ENCODE measurements at places on chromosomes 7 and 10.
A peak's percentile ranks its signal among the peaks of the same experiment; 100 is the strongest.

GRCh38 chr10:133378251-133379096 is 588 bp upstream of the PAOX start:
- no peaks in the 10 kb centered on the region for H3K36me3 ChIP-seq
- no peaks in the 10 kb centered on the region for H3K27me3 ChIP-seq
- H3K27ac ChIP-seq: peak overlapping the region; percentile 54

DNA sequence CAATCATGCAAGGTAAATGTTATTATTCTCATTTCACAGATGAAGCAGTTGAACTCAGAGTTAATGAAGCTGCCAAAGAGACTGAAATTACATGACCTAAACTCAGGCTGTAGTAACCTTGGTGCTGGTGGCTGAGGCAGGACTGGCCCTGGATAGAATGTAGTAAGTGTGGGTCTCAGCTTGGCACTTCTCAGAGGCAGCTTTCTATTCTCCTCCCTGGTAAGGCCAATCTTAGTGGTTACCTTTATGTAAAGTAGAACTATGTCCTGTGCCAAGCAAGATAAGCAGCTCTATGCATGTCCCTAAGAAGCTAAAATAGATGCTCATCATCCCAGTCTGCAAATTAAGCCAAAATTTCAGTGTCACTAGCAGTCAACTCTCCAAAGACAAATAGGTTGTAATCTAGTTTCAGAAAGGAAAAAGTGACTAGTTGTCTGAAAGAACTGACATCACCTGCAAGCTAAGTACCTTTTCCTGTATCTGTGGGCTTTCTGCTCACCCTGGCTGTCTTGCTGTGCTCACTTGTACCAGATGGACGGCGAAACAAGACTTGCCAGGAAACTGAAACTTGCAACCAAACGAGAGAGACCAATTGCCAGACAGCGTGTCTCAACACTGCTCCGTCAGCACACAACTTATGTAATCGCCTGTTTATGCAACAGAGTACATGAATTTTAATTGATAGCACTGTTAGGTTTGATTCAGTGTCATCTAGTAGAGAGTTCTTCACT is 43.7 kb downstream of the CH25H start:
- H3K4me3 ChIP-seq: peak overlapping the region; percentile 19
- H3K27ac ChIP-seq: no peak overlapping the region
- H3K27me3 ChIP-seq: no peaks in the 10 kb centered on the region
- H3K4me1 ChIP-seq: no peaks in the 10 kb centered on the region
- no peaks in the 10 kb centered on the region for H3K36me3 ChIP-seq

- no peaks in the 10 kb centered on the region for H3K27me3 ChIP-seq
- no peaks in the 10 kb centered on the region for H3K36me3 ChIP-seq
- no peak overlapping the region for H3K27ac ChIP-seq
These were observed 184.4 kb downstream of the MACC1 start for GRCh38 chr7:20032741-20033140.

DNA sequence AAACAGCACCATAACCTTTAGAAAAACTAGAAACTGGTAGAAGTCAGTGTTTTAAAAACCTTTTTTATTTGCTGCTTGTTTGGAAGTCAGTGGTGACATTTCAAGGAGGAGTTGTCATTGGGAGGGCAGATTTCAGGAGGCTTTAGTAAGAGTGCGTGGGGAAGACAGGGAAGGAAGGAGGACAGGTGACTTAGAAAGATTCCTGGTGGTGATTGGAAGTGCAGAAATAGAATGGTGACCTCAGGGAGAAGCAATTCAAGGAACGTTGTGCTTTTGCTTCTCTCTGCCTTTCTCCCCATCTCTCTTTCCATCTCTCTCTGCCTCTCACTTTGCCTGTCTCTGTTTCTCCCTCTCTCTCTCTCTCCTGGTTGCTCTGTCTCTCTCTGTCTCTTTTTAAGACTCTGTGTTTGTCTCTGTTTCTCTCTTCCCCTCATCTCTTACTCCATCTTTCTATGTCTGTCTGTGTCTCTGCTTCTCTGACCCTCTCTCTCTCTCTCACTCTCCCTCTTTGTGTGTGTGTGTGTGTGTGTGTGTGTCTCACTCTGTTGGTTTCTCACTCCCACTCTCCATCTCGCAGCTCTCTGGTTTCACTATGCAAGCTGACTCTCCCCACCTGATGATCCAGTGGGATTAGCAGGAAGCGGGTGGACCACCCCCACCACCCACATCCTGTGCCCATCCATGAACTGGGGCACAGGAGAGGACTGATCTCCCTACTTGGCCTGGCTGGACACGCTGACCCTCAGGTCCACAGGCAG is 10.9 kb upstream of the PFKP start:
- no peak overlapping the region for H3K4me3 ChIP-seq
- DNase-seq: no peak
- H3K27ac ChIP-seq: no peak overlapping the region
- no peaks in the 10 kb centered on the region for H3K27me3 ChIP-seq
- H3K36me3 ChIP-seq: no peaks in the 10 kb centered on the region
- H3K4me1 ChIP-seq: no peaks in the 10 kb centered on the region

DNA sequence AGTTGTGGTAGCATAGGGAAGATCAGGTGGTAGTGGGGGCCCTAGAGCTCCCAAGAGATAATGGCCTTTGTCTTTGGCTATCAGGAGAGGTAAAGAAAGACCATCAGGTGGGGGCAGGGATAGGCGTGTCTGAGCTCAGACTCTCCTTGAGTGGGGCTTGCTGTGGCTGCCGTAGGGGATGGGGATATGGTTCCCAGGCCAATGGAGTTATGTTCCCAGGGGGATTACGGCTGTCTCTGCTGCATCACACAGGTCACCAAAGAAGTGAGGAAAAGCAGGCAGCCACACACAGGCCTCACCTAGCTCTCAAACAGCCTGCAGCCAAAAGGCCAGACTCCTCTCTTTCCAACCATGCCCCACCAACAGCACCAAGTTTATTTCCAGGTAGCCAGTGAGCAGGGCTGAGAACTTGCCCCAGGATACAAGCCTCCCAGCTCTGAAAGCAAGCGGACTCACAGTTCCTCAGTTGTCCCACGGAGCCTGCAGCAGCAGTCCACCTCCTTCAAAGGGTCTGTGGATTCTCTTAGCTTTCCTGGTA is 37.6 kb upstream of the C1QL3 start:
- no peak overlapping the region for H3K27ac ChIP-seq
- no peak for DNase-seq
- H3K36me3 ChIP-seq: no peaks in the 10 kb centered on the region
- no peaks in the 10 kb centered on the region for H3K4me1 ChIP-seq
- no peak overlapping the region for H3K4me3 ChIP-seq

- no peaks in the 10 kb centered on the region for H3K27me3 ChIP-seq
- H3K4me1 ChIP-seq: no peaks in the 10 kb centered on the region
- no peaks in the 10 kb centered on the region for H3K36me3 ChIP-seq
- no peak overlapping the region for H3K4me3 ChIP-seq
These were observed 43.4 kb upstream of the HECTD2 start for GRCh38 chr10:91366704-91367103.

GRCh38 chr7:96449094-96449493 is 127.2 kb upstream of the SLC25A13 start:
- no peak for DNase-seq
- H3K4me1 ChIP-seq: no peaks in the 10 kb centered on the region

DNA sequence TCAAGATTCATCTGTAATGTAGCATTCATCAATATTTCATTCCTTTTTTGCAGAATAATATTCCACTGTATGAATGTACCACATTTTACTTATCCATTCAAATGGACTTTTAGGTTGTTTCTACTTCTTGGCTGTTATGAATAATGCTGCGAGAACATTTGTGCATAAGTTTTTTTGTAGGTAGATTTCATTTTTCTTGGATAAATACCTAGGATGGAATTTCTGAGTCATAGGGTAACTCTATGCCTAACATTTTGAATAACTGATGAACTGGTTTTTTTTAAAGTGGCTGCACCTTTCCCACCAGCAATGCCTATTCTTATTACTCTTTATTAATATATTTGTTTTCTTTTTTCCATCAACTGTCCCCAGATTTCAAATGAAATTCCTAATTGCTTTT is 9.1 kb upstream of the XPNPEP1 start:
- H3K4me3 ChIP-seq: no peak overlapping the region
- no peaks in the 10 kb centered on the region for H3K36me3 ChIP-seq
- H3K27me3 ChIP-seq: no peaks in the 10 kb centered on the region
- no peak for DNase-seq
- peaks cover 4% of the 10 kb centered on the region for H3K4me1 ChIP-seq

- H3K4me1 ChIP-seq: no peaks in the 10 kb centered on the region
- no peaks in the 10 kb centered on the region for H3K36me3 ChIP-seq
- H3K27ac ChIP-seq: no peak overlapping the region
- no peaks in the 10 kb centered on the region for H3K27me3 ChIP-seq
These were observed 502.1 kb downstream of the RPS24 start for GRCh38 chr10:78535716-78536218.

GRCh38 chr10:52442576-52442975 is 128.5 kb downstream of the DKK1 start:
- H3K4me1 ChIP-seq: no peaks in the 10 kb centered on the region
- H3K27me3 ChIP-seq: no peaks in the 10 kb centered on the region
- no peak overlapping the region for H3K4me3 ChIP-seq
- H3K27ac ChIP-seq: no peak overlapping the region
- no peaks in the 10 kb centered on the region for H3K36me3 ChIP-seq

Data from breast epithelium (tissue), 4 donors.